ENCODE measurements at places on chromosomes 2 and 18.

GRCh38 chr2:200199576-200200263 is 106.8 kb upstream of the SPATS2L start:
- DNase-seq: no peak

- no peak for DNase-seq
Observed at GRCh38 chr2:176107731-176108181, 676 bp downstream of the HOXD11 start.

- no peak for DNase-seq
Observed at GRCh38 chr18:53489266-53489665, 735.2 kb downstream of the MBD2 start.

GRCh38 chr2:20141056-20141762 is 83.7 kb downstream of the SDC1 start:
- DNase-seq: no peak

DNA sequence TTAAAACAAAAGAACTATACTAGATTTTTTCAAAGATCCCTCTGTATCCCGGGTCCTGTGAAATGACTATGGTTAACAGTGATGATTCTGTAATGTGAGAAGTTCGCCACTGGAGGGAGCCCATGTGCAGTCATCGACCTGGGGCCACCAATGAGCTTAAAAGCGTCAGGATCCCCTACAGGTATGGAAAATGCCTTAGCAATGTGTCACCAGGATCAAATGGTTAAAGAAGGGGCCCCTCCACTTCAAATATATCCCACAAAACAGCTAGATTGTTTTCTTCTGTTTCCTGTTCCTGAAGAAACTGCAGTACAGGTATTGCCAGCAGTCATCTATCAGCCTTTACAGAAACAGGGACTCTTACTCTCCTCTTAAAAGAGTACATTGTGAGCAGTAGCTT is 15.3 kb downstream of the CHRNA1 start:
- peak; percentile 78 for DNase-seq

GRCh38 chr2:75321599-75321922 is 122.2 kb upstream of the TACR1 start:
- no peak for DNase-seq

DNA sequence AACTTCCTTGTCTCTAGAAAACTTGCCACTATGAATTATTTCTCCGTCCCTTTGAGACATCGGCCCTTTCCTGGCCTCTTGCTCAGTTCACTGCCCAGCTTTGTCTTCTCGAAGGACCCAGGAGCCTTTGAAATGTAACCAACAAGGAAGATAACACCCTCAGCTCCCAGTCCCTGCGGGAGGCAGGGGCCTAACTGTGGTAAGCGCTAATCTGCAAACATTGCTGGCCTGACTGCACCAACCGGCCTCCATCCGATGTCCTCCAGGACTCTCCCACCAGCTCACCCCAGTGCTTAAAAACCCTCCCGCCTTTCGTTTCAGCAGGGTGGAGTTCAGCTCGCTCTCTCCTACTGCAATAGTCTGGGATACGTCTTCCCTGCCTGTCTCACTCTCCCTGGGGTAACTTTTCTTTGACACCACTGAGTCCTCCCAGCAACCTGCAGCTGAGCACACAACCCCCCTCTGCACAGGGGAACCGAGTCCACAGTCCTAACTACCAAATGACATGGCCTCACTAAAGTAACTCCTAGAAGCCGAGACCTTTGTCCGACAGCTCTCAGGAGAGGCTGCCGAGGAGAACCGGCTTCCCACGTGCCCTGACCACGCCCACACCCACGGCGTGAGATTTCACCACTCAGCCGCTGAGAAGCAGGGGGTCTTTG is 76.1 kb downstream of the MBP start:
- no peak for DNase-seq

DNA sequence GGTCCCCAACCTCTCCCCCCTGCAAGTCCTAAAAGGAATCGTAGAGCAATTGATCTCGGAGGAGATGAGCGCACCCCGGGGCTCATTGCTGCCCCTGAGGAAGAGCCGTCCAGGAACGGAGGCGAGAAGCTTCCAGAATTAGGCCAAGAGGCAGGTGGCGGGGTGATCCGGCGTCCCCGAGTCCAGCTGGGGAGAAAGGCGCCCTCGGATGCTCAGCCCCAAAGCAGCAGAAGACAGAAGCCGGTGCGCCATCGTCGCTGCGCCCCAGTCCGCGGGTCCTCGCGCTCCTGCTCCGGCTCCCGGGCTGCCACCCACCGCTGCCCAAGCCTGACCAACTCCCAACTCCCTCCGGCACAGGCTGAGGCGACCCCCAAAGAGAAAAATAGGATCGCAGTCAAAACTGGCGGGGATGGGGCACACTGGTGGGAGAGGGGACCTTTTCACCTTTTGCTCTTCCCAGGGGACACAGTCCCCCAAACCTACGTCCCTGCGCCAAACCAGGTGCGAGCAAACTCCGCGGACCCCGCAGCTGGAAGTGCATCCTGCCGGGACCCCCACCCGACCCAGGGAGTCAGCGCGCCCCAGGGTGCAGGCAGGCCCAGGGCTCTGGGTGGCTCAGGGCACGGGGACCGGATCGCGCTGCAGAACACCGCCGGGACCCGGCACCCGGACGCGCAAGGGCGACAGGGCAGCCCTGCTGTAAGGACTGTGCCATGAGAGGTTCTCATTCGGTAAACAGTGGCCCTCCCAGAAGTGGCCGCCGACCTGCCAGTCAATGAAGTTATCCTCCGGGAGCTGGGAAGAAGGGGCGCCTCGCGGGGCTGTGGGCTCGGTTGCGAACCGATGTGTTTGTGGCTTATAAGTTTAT is 8.4 kb upstream of the MEIS1 start:
- DNase-seq: no peak

DNA sequence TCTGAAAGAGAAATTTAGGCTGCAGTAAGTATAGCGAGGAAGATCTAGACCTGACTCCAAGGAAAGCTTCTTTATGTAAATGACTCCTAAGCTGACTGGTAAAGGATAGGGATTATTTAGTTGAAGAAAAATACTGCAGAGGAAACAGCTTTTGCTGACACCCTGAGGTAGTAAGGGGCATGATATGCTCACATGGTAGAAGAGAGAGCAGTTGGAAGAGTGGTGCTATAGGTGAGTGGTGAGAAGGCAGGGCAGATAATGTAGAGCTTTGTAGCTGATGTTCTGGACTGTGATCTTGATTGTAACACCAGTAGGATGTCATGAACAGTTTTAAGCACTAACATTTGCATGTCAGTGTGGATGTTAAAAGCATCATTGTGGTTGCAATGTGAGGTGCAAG is 639.1 kb upstream of the SLC39A10 start:
- DNase-seq: no peak

DNA sequence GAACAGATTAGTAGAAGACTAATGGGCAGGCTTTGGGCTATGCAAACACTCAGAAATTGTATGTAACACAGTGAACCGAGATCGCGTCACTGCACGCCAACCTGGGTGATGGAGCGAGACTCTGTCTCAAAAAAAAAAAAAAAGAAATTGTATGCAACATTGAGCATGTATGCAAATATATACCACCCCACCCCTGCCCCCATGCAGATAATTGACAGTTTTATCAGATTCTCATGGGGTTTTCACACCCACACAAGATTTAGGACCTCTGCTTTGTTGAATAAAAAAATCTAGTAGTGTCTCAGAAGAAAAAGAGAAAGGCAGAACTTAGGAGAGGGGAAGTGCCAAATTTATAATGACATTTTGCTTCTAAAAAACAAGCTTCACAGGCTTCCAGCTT is 131.6 kb upstream of the FN1 start:
- DNase-seq: no peak

Measured in stimulated activated CD4-positive, alpha-beta T cell treated with anti-CD3 and anti-CD28 coated beads, Interleukin-2, amount 100 ng/mL, for 24 hours (primary cell).